ENCODE measurements at places on chromosomes 4 and X.

GRCh38 chrX:80423744-80424143 lies 3.5 kb downstream of the TENT5D start:
- no peak for DNase-seq

- DNase-seq: no peak
These were observed 31.4 kb upstream of the PITX2 start for GRCh38 chr4:110654254-110654635.

DNA sequence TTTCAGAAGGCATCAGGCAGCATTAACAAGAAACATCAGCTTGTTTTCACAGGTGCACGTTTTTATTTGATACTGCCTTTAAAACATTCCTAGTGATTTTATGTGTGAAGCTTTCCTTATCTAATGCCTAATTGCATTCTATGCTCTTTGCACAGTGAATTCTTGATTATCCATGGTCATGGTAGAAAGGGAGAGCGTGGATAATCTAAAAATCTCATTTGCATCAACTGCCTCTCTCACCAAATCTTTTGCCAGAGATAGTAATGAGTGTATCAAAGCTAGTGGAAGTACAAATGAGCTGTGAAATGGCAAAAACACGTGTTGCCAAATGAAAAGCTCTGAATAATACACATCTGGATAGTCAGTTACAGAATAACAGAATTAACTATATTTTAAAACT lies 170.5 kb downstream of the NAA11 start:
- DNase-seq: no peak

DNA sequence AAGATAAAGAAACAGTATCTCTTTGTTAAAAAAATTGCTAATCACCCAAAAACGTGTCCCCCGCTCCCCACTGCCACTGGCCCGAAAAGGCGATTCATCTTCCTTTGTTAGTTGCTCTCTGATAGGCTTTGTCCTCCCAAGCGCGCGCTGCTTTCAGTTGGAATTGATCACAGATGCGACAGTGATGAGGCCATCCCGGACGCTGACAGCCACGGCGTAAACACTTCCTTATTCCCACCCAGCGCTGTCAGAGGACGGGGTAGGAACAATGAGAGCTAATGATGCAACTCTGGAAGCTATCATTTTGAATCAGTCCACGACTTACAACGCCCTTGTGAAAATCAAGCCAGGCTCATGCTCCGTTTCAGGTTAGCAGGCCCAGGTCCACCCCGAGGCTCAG lies 21.4 kb downstream of the SOD3 start:
- no peak for DNase-seq

GRCh38 chr4:87241336-87241735 lies 20.9 kb upstream of the KLHL8 start:
- no peak for DNase-seq

DNA sequence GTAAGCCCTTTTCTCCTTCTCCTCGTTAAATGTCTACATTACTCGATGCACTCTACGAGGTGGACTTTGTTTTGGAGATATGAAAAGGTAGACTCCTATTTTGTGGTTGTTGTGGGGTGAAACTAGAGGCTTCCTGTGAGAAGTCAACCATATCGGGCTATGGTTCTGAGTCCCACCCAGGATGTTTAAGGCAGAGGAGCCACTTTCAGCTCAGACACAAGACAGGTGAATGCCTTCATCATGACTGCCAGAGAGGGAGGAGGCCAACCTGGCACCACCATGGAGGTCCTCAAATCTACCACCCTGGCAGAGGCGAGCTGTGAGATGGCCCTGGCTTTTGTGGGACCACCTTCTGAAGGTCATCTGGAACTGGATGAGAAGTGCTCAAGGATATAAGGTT lies 154.4 kb upstream of the KLF3 start:
- no peak for DNase-seq

GRCh38 chr4:42148425-42148824 lies 4.0 kb downstream of the BEND4 start:
- no peak for DNase-seq
